ENCODE measurements at places on chromosomes 2 and 18.

DNA sequence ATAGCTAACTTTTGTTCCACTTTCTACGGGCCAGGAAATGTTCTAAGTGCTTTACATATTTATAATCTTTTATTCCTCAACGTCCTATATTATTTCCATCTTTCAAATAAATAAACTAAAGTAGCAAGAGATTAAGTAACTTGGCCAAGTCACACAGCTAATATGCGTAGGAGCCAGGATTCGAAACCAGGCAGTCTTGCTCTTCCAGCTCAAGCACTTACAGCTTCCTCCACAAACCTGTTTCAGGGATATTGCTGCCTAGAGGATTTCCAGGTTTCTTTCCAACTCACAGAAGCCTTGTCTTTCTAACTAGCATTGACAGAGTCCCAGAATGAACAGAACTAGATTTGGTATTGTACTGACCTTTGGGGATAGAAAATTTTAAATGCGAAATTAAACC lies 102.5 kb downstream of the FIGN start:
- no peak for DNase-seq

- no peak for DNase-seq
These were observed 213.1 kb downstream of the GCA start for GRCh38 chr2:162556996-162557395.

DNA sequence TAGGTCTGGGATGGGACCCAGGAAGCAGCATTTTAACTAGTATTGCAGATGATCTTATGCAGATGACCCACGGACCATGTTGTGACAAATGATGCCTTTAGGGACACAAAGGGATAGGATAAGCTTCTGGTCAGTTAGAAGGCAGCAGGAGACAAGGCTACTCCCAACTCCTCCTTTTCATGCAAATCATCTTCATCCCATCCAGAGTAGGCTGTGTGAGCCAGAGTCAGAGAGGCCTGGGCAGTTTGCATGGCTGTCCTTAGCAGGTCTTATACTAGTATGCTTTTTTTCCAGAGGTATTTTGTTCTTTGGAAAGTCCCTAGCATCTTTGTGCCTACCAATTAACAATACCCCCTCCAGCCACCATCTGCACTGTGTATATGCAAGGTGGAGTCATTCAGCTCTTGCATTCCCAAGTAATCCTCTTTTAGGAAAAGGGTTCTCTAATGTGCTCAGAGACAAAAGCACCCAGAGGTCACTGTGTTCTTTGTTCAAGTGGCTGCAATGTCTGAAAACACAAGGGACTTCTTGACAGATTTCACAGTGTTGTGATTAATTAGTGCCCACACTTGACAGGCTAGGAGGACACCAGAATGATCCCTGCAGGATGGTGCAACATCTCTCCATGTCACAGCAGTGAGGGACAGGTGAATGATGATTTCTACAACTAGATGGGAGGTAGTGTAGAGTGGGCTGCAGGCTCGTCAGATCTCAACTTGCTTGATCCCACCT lies 225.8 kb downstream of the NCKAP5 start:
- DNase-seq: no peak

DNA sequence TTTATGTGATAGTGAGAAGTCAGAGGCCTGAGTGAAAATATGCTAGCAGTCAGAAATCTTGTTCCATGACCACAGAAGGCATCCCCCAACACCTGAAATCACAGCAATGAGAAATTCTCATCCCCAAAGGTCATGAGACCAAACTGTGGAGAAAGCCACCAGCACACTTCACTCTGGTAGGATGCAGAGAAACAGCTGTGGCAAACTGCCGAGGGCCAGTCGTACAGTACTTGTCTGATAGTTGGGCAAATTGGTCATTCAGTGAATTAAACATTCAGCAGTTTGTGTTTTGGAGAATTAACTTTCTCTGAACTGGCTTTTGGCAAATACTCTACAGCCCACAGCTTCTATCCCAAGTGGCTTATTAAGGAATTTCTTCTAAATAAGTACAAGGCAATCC lies 117.2 kb downstream of the TSN start:
- no peak for DNase-seq

- no peak for DNase-seq
These were observed 60.2 kb downstream of the EDAR start for GRCh38 chr2:108928660-108929377.

DNA sequence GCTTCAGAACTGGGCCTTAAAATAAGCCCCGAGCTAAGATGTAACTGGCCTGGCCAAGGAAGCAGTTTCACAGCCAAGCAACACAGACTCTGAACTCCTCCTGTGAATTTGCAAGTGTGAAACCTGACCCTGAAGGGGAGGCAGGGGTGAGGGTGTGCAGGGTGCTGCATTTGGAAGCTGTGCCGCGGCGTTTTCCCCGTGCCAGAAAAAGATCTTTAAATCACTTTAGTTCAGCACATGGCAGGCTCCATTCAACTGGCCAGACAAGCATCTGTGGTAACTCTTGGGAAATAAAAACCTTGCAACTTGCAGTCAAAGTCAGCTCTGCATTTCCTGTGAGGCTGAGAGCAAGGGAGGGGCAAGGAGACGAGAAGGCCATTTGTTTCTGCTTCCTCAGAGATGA lies 209.3 kb upstream of the SOX11 start:
- no peak for DNase-seq

All from LHCN-M2 (cell line).